ENCODE measurements at places on chromosomes 6 and 20.

- peak; percentile 64 for DNase-seq
Measured at GRCh38 chr6:16409531-16410441, 171.4 kb downstream of the GMPR start.

GRCh38 chr6:139271056-139271455, 20.7 kb downstream of the TXLNB start:
- no peak for DNase-seq

- DNase-seq: peak; percentile 59
Measured at GRCh38 chr6:28794175-28795002, 129.4 kb downstream of the TRIM27 start.

DNA sequence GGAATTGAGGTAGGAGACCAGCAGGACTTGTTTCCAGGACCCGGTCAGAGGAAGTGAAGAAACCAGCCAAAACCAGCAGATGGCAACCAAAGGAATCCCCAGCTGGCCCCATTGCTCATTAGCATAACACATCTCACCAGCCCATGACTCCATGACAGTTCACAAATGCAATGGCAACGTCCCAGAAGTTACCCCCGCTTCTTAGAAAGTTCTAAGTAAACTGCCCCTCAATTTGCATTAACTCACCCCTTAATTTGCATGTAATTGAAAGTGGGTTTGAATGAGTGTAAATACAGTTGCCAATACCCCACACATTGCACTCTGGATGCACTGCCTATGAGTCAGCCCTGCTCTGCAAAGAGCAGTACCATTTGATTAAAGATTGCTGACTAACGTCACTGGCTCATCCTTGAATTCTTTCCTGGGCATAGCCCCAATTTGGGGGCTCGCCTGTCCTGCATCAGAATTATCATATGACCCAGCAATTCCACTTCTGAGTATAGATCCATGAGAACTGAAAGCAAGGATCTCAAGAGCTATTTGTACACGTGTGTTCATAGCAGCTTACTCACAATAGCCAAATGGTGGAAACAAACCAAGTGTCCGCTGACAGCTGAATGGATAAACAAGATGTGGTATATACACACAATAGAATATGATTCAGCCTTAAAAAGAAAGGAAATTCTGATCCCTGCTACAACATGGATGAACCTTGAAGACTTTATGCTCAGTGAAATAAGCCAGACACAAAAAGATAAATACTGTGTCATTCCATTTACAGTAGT, 36.4 kb downstream of the MYLK4 start:
- DNase-seq: no peak

DNA sequence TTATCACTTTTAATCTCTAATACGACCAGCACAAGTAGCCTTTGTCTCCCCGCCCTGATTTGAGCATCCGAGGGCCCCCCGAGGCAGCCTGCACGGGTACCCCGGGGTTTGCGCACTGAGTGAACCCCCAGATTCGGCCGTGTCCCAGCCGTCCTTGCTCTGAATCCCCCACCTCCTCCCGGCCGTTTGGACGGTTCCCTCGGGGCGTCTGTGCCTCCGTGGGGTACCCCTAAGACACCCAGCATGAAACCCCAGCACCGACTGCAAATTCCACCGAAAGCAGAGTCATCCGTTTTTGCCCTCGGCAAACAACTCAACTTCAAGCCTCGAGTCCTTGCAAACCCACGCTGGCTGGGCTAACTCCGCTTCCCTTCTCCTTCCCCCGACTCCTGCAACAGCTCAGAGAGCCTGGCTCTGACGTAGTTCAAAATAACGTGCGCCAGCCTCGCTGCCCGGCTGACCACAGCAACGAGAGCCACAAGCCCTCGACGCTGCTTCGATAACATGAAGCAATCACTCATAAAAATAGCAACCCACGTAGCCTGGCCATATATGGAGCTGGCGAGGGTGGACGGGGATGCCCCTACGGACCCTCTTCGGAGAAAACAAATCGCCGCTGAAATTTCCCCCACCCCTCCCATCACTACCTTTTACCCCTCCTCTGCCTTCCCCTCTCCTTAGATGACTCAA, 764 bp upstream of the SNAP25 start:
- DNase-seq: peak; percentile 87

- no peak for DNase-seq
Measured at GRCh38 chr6:89368999-89369398, 16.5 kb upstream of the UBE2J1 start.

GRCh38 chr6:1080453-1081337, 231.2 kb upstream of the FOXQ1 start:
- no peak for DNase-seq

DNA sequence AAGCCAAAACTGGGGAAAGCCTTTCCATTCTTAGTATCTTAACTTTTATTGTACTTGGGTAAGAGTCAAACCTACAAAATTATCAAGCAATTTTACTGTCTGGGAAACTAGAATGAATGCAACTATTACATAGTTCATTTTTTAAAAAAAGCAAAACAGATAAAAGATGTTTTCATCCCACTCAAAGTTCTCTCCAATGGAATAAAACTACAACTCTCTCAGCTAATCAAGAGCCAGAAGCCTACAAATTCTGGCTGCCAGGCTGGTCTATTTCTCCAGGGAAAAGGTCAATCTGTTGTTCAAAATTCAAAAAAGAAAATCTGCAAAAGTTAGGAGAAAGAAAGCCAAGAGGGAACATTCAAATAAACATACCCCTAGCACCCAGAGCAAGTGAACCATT, 56.2 kb downstream of the COL12A1 start:
- DNase-seq: no peak

DNA sequence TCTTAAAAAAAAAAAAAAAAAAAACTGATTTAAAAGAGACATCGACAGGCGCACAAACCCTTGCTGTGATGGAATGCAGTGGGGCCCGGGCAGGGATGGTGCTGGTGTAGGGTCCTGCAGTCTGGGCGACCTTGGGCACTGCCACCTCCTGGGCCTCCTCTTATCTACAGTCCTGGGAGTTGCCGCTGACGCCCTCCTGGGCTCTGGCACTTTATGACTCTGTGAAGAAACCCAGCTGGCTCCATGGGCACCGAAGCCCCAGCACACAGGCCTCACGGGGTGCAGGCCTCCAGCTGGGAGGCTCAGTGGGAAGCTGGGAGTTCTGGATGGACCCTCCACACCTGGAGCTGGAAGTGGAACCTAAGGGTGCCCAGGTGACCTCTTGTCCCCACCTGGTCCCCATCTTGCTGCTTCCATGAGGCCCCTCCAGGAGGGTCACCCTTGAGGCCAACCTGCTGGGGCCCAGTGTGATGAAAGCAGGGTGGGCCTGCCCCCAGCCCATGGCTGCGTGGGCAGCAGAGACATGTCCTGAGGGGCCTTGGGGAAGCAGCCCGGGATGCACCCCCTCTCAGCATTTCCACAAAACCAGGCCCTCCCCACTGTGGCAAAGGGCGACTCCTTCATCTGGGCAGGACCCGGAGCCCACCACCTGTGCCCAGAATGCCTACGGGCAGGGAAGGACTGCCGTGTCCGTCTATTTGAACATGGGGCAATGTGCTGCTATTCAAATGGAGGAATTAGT, 104.9 kb downstream of the ASXL1 start:
- DNase-seq: no peak

DNA sequence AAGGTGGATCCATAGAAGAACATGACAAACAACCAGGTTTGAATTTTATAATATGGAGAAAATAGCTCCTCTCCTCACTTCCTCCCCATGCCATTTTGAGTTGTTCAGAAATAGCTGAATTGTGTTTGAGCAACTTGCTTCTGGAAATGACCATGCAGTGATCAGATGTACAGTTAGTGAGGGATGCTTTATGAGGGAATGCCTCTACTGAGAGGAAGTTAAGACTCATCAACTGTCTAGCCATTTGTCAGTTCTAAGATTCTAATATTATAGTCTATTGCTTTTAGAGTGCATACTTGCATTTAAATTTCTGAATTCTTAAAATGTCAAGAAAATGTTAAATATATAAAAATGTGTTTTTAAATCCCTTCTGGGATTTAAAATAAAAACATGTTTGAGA, 3.8 kb downstream of the LAMA2 start:
- no peak for DNase-seq

DNA sequence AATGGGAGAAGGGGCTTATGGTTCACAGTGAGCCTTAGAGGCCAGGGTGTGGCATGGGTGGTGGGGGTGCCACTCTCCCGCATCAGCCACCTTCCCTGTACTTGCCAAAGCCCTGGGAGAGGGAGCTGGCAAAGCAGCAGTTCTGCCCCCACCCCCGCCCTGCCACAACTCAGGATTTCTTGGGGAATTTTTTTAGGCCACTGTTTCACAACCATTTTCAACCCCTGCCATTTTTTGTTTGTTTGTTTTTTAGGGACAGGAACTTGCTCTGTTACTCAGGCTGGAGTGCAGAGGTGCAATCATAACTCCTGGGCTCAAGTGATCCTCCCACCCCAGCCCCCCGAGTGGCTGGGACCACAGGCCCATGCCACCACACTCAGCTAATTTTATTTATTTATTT, 22.4 kb upstream of the TM9SF4 start:
- no peak for DNase-seq

- no peak for DNase-seq
Measured at GRCh38 chr6:129490521-129491255, 219.3 kb downstream of the ARHGAP18 start.

All from retina (tissue), 1 donor.